ENCODE measurements at places on chromosomes 3 and 15.

- no peak for DNase-seq
These were observed 774.3 kb downstream of the TUSC7 start for GRCh38 chr3:117483839-117484238.

DNA sequence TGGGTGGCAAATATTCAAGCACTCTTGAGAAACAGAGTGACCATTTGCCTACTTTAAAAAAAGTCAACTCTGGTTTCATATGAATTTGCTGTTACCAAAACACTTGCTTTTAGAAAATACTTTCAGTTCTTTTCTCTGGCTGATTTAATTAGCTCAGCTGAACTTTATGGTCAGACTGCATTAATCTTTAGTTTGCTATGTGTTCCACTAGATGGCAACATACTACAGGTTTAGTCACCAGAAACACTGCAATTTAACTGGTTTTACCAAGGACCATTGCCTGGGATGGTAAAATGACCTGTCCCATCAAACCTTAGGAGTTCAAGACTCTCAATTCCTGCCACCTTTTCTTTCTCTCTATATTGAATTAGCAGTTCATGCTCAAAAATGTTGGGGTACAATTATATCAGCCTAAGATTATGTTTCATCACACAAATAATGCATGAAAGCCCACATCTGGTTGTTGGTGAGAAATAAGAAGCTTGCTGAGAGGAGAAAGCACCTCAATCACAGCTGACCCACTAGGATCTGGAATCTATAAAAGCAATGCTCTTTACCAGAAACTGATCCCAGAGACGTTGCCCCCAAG lies 14.2 kb downstream of the EIF4E3 start:
- peak; percentile 57 for DNase-seq

DNA sequence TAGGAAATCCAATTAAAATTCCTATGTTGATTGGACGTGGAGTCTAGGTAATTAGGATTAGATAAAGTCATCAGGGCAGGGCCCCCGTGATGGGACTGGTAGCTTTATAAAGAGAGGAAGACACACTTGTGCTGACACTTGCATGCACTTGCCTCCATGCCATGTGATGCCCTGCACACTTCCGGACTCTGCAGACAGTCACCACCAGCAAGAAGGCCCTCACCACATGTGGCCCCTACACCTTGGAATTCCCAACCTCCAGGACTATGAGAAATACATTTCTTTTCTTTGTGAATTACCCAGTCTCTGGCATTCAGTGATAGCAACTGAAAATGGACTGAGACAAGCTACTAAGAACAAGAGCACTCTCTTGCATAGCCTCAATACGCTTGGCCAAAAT lies 90.6 kb downstream of the CRYGS start:
- no peak for DNase-seq

DNA sequence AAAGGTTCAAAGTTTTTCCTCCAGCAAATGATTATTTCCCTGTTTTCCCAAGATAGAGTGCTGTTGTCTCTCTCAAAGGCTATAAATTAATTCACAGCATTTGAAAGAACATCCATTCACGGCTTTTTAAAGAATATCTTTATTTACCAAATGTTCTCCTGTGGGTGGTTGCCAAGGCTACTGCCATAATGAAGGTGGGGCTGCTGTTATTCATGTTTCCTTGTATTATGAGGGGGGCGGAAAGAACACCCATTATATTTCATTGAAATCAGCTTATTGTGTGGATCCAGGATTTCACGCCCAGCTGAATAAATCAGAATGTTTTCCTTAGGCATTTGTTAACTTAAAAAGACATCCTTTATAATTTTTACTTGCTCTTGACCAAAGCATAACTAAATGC lies 10.1 kb downstream of the SRP14 start:
- DNase-seq: no peak

- DNase-seq: no peak
These were observed 69.2 kb downstream of the ATP8B4 start for GRCh38 chr15:50049871-50050270.

DNA sequence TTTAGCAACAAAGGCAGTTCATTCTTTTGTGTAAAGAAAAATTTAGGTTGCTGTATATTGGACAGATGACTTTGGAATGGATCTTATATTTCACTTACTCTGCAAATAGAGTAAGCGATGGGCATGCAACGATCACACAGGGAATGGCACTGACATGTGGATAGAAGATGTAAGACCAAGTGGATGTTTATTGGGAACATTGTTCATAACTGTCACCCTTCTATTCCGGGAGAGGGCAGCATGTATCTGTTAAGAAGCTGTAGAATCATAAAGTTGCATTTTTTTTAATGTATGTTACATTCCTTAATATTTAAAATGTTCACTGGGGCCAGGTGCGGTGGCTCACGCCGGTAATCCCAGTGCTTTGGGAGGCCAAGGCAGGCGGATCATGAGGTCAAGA lies 41.2 kb downstream of the HPS3 start:
- DNase-seq: no peak

GRCh38 chr3:158743664-158744566 lies 11.7 kb upstream of the RARRES1 start:
- no peak for DNase-seq

DNA sequence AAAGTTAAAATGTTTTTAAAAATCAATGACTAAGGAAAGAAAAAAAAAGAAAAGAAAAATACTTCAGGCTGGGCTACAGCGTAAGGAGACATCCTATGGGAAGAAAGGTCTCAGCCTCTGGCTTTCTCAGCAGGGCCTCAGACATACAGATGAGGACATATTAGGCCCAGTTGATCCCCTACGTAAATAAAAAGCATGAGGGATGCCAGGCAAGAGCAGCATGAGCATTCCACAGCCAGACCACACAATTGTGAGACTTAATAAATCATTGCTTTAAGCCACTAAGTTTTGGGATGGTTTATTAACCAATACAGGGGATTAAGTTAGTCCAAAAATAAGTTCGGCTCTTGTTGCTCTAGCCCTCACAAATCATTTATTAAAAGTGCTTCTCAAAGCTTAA lies 394.1 kb upstream of the NECTIN3 start:
- no peak for DNase-seq

- DNase-seq: no peak
These were observed 9.8 kb downstream of the P2RY14 start for GRCh38 chr3:151268267-151269235.

- DNase-seq: no peak
These were observed 20.8 kb upstream of the NXPE3 start for GRCh38 chr3:101758224-101758623.

DNA sequence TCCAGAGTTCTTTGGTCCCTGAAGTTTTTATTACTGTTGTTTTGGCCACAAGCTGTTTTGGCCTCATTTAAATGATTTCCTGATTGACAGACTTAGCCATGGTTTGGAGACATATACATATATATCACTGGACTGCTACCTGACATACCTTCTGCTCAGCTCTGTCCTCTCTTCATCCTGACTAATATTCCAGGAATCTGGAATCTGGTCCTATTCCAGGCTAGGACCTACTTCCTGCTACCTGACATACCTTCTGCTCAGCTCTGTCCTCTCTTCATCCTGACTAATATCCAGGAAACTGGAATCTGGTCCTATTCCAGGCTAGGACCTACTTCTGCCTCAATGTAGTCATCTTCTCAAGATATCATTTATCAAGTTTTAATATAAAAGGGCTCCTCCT lies 724.4 kb upstream of the ROBO1 start:
- DNase-seq: no peak

- no peak for DNase-seq
These were observed 10.2 kb downstream of the MBNL1 start for GRCh38 chr3:152278756-152279427.

- no peak for DNase-seq
These were observed 214.2 kb downstream of the GRM7 start for GRCh38 chr3:7075117-7075516.
